Stimulated activated CD4-positive, alpha-beta T cell treated with anti-CD3 and anti-CD28 coated beads, Interleukin-4, amount 100 ng/mL, for 24 hours (primary cell): ENCODE measurements at places on chromosomes 12 and 14.

GRCh38 chr12:75944097-75944904 lies 87.3 kb downstream of the PHLDA1 start:
- DNase-seq: peak; percentile 46

DNA sequence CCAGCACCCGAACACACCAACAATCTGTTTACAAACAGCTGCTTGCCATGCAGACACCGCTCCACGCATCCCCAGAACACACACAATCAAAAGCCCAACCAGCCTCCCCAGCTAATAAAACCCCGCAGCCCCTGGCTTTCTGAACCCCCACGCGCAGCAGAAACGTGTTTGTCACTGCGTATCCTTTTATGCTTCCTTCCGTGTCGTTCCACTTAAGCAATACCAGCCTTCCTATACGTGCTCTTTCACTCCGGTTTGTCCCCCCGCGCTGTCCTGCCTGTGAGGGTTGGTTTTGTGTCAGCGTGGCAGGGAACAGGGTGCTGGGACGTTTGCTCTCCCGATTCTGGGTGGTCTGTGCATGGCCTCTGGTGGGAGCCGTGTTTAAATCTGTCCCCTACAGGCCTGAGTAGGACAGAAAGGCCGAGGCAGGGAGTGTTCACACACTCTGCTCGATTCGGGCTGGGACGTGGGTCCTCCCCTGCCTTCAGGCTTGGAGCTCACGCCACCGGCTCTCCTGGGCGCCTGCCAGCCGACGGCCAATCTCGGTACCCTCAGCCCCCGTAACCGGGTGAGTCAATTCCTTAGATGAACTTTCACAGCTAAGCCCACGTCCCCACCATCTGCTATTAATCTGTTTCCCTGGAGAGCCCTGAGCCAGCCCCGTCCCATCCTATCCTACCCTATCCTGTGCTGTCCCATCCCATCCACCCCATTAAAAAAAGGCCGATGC lies 60.0 kb downstream of the NOC4L start:
- no peak for DNase-seq

DNA sequence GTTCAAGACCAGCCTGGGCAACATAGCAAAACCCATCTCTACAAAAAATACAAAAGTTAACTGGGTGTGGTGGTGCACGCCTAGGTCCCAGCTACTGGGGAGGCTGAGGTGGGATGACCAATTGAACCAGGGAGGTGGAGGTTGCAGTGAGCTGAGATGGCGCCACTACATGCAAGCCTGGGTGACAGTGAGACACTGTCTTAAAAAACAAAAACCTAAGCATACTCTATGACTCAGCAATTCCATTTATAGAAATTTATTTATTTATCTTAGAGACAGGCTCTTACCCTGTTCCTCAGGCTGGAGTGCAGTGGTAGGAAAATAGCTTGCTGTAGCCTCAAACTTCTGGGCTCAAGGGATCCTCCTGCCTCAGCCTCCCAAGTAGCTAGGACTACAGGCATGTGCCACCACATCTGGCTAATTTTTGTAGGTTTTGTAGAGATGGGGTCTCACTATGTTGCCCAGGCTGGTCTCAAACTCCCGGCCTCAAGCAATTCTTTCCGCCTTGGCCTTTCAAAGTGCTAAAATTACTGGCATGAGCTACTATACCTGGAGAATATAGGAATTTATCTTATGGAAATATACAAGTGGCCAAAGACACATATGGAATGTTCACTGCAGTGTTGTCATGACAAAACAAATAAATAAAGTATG lies 43.3 kb downstream of the NCKAP5L start:
- no peak for DNase-seq

DNA sequence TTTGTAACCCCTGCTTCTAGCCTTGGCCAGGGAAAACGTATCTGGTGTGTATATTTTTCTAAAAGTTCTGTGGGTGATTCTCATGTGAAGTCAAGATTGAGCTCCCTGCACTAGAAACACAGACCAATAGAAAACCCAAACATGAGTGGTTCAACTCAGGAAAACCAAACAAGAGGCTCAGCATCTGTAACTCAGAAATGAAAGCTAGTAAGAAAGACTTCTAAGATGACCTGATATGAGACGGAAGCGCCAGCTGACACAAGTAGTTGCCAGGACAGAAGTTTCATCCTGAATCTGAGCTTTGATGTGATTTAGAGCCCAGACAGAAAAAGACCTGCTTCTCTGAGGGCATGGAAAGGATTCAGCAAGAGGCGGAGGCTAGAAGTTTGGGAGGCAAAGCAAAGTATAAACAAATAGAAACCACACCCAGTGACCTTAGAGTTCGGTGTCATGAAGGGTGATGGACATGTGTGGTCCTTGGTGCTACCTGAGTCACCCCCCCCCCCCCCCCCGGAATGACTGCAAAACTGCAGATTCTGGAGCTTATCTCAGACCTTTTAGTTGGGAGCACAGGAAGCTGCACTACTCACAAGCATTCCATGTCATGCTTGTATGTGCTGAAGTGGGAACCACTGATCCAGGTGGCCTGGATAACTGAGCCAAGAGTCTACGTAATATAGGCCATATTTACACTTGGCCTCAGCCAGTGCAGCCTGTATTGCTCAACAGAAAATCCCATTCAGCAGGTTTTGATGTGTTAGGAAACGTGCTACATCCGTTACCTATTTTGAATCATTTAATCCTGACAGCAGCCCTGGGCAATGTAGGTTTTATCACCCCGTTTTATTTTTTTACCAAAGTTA lies 191.3 kb downstream of the ANO6 start:
- no peak for DNase-seq

DNA sequence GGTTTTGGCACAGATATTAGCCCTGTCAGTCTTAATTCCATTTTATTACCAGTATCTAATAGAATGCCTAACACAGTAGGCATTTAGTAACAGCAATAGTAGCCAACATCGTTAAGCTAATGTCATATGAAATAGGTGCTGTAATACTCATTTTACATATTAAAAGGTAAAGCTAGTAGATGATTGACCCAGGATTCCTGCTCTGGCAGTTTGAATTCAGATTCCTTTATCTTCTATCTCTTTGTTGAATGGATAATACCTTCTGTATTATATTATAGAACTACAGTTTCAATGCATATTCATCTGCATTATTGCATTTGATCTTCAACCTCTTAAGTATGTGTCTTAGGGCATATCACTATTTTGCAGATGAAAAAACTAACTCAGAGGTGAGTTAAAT lies 2.9 kb downstream of the ATL1 start:
- no peak for DNase-seq

DNA sequence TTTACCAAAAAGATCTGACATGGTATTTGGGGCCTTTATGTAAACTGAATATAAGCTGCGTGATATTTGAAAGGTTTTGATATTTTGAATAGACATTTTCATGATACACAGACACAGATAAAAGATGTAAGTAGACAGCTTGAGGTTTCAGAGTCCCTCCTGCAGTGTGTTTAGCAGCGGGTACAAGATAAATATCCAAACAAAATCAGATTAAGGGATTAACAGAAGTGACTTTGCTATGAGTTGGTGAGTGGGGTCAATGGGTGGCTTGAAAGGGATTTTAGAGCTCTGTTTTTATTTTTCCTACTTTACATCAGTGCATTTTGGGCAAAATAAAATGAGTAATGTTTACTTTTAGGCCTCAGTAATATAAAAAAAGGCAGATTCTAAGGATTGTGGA lies 84.1 kb downstream of the IGF1 start:
- no peak for DNase-seq

- peak; percentile 27 for DNase-seq
Measured at GRCh38 chr12:117587631-117588287, 226.3 kb upstream of the NOS1 start.

GRCh38 chr12:49803693-49804450 lies 24.3 kb downstream of the NCKAP5L start:
- no peak for DNase-seq

- DNase-seq: no peak
Measured at GRCh38 chr12:19186722-19187661, 57.5 kb downstream of the PLEKHA5 start.

- no peak for DNase-seq
Measured at GRCh38 chr12:106917503-106917902, 38.2 kb upstream of the TMEM263 start.

GRCh38 chr12:43883748-43884147 lies 47.9 kb downstream of the TMEM117 start:
- DNase-seq: no peak

DNA sequence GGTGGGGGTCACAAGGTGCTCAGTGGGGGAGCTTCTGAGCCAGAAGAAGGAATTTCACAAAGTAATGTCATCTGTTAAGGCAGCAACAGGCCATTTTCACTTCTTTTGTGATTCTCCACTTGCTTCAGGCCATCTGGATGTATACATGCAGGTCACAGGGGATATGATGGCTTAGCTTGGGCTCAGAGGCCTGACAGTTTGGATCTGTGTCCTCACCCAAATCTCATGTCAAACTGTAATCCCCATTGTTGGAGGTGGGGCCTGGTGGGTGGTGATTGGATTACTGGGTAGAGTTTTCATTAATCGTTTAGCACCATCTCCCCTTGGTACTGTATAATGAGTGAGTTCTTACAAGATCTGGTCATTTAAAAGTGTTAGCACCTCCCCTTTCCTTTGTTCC lies 36.4 kb downstream of the TESPA1 start:
- no peak for DNase-seq

GRCh38 chr12:1287446-1287975 lies 296.5 kb downstream of the ERC1 start:
- DNase-seq: no peak

DNA sequence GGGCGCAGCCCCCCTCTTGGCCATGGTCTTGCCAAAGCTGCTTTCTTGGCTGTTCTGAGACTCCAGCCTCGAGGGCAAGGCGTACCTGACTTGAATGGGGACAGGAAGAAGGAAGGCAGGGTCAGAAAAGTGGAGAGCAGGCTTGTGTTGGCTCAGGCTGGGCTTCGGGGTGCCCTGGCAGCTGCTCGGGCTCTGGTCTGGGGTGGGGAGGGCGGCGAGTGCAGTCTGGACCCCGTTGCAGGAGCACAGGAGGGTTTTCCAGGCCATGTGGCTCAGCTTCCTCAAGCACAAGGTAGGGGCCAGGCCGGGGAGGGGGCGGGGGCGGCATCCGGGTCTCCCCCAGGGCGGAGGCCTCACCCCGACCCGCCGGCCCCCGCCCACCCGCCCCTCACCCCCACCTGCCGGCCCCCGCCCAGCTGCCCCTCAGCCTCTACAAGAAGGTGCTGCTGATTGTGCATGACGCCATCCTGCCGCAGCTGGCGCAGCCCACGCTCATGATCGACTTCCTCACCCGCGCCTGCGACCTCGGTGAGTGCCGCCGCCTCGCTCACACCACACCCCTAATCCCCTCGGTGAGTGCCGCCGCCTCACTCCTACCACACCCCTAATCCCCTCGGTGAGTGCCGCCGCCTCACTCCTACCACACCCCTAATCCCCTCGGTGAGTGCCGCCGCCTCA lies 4.2 kb downstream of the NOC4L start:
- no peak for DNase-seq

- DNase-seq: no peak
Measured at GRCh38 chr12:132953163-132953425, 3.0 kb downstream of the ZNF605 start.

- DNase-seq: no peak
Measured at GRCh38 chr12:118315821-118316220, 56.9 kb downstream of the TAOK3 start.

- no peak for DNase-seq
Measured at GRCh38 chr12:4392223-4392742, 12.8 kb upstream of the FGF23 start.

- DNase-seq: no peak
Measured at GRCh38 chr12:126358806-126359205, 1293.6 kb downstream of the AACS start.
